Activated CD4-positive, alpha-beta T cell treated with anti-CD3 and anti-CD28 coated beads for 36 hours (primary cell): ENCODE measurements at places on chromosomes 12 and 14. TPM values are rescaled to one million over a fixed set of nuclear protein-coding genes. Genes with fewer than 3 reads are reported as not detected.
A peak's percentile ranks its signal among the peaks of the same experiment; 100 is the strongest.

DNA sequence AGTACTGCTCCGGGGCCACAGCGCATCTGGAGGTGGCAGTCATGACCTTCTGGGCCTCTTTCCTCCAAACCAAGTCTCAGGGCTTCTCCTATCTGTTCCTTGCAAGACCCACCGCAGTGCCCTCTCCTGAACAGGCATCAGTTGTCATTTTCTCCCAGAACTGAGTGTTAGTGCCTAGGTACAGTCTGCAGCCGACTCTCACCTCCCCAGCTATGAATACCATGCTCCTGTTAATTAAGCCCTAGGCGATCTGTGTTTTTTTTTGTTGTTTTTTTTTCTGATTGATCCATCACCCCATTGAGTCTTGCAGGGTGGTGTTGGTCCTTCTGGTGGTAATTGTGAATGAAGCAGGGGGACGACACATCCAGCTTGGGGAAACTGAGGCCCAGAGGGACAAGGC lies 47.5 kb upstream of the DLK1 start:
- DNase-seq: no peak
- no peak overlapping the region for H3K27ac ChIP-seq
- H3K36me3 ChIP-seq: no peaks in the 10 kb centered on the region

DNA sequence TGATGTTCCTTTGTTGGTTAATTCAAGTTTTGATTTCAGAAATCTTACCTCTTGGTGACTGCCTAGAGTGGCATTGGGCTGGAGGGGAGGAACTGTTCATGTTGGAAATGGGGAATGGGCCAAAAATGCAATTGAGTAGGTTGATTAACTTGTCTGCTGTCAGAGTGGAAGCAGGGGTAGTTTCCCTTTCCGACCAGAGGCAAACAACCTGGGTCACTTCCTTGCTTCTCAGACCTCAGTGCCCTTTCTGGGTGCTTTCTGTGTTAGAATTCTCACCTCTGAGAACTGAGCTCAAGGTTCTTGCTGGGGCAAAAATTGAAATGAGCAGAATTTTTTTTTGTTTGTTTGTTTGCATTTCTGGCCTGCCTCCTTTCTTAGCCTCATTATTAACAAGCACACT lies 2.3 kb upstream of the M6PR start:
- no peaks in the 10 kb centered on the region for H3K27me3 ChIP-seq
- peak; percentile 30 for DNase-seq
- peaks cover 26% of the 10 kb centered on the region for H3K36me3 ChIP-seq
- H3K27ac ChIP-seq: peak overlapping the region; percentile 52
- peak overlapping the region; percentile 89 for H3K4me3 ChIP-seq

The AMHR2 gene
- total RNA-seq: not detected

DNA sequence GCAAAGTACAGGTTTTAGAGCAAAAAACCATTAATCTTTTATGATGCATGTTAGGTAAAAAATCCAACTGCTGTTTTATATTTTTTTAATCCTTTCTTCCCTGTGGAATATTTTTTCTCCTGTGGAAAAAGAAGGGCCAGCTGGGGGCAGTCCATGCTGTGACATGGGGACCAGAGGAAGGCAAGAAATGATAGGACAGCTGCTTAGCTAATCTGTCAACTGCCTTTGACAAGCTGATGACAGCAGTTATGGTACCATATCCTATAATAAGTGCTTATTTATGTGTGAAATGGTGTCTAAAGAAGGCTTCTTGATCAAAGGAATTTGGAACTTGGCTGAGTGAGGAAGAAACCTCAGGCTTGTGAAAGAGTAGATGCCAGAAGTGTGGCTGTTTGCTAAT lies 452.4 kb upstream of the NOVA1 start:
- no peak overlapping the region for H3K27ac ChIP-seq
- H3K4me3 ChIP-seq: no peak overlapping the region
- DNase-seq: no peak
- H3K36me3 ChIP-seq: no peaks in the 10 kb centered on the region
- no peaks in the 10 kb centered on the region for H3K27me3 ChIP-seq

- peak; percentile 42 for DNase-seq
- no peaks in the 10 kb centered on the region for H3K27me3 ChIP-seq
- H3K4me3 ChIP-seq: no peak overlapping the region
- no peaks in the 10 kb centered on the region for H3K36me3 ChIP-seq
- H3K27ac ChIP-seq: peak overlapping the region; percentile 93
- peaks cover 68% of the 10 kb centered on the region for H3K4me1 ChIP-seq
Measured at GRCh38 chr12:104669851-104670337, 213.1 kb downstream of the CHST11 start.

- no peaks in the 10 kb centered on the region for H3K27me3 ChIP-seq
- DNase-seq: no peak
- no peak overlapping the region for H3K4me3 ChIP-seq
- no peaks in the 10 kb centered on the region for H3K36me3 ChIP-seq
Measured at GRCh38 chr14:94088516-94088915, 7.4 kb downstream of the IFI27L1 start.

DNA sequence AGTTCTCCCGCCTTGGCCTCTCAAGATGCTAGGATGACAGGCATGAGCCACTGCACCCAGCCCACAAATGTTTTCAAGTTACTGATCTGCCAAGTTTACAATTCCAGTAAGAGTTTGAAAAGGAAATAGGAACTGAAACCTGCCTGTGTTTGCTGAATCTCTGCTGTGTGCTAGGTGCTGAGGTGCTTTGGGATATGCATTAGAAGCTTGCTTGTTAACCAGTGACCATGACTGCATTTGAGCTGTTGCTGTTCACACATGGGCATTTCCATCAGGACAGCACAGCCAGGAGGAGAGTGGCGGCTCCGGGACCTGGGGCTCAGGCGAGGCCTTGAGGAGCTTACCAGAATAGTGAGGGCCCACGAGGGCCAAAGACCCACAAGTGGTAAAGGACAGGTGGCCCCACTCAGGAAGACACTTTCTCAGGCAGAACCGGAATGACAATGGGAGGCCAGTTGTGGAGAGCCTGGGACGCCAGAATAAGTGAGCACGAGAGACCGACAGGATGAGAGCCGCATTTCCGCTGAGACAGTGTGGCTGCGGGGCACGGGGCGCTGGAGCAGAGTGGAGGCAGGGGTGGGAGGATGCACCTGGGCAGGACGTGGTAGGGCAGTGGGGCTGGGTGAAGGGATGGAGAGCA lies 54.5 kb upstream of the MMP17 start:
- peaks cover 43% of the 10 kb centered on the region for H3K36me3 ChIP-seq
- H3K27me3 ChIP-seq: no peaks in the 10 kb centered on the region
- H3K4me1 ChIP-seq: peaks cover 36% of the 10 kb centered on the region
- H3K27ac ChIP-seq: peak overlapping the region; percentile 79
- H3K4me3 ChIP-seq: peak overlapping the region; percentile 6

The RBP5 gene
- total RNA-seq: not detected

The EID3 gene
- total RNA-seq: 3.9 TPM

DNA sequence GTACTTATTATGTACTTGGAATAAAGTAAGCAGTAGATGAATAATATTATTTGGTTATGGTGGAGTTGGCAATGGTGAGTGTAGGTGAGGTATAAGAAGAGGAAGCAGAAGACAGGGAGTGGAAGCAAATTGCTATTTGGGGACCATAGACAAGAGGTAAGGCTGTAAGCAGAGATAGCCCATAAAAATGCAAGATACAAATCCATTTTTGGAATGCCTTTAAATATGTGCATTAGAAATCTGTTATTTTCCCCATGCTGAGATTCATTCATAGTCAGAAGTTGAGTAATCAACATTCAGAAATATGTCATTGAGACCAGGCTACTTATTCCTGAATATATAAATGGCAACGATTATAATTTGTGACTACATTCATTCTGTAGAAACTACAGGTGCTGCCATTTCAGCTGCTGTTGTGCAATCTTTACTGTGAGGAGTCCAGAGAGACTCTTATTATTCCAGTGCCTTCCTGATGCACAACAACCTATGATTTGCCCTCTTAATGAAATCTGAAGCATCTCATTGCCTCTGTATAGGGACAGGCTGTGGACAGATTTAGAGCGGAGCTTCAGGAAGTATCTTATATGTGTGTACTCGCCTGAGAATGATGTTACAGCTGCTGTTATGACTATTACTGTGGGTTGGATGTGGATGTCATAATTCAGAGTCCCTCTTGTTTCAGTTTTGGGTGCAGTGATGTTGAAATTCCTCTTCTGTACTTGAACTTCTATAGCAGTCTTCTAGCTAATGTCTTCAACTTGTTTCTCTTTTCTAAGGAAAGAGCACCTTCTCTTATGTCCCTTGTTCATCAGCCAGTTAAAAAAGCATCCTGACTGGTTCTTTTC lies 173.8 kb downstream of the NAV3 start:
- H3K4me3 ChIP-seq: no peak overlapping the region
- H3K27ac ChIP-seq: no peak overlapping the region
- H3K27me3 ChIP-seq: no peaks in the 10 kb centered on the region
- H3K4me1 ChIP-seq: no peaks in the 10 kb centered on the region

DNA sequence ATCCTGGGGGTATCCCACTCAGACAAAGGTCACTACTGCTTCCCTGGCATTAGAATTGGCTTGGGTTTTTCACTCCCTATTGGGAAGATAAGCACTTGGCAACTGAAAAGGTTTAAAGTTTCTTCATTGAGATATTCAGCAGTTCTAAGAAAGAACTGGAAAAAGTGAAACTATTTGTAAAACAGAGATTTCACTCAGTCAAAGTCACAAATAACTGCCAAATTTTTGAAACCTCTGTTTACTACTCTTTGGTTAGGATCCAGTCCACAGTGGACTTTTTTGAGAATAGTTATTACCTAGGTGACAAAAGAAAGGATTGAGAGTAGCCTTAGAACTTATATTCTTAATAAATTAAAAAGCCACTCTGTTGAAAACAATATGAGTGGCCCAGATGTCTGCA lies 84.8 kb downstream of the FIGNL2 start:
- no peaks in the 10 kb centered on the region for H3K36me3 ChIP-seq
- no peak overlapping the region for H3K4me3 ChIP-seq
- no peak for DNase-seq

DNA sequence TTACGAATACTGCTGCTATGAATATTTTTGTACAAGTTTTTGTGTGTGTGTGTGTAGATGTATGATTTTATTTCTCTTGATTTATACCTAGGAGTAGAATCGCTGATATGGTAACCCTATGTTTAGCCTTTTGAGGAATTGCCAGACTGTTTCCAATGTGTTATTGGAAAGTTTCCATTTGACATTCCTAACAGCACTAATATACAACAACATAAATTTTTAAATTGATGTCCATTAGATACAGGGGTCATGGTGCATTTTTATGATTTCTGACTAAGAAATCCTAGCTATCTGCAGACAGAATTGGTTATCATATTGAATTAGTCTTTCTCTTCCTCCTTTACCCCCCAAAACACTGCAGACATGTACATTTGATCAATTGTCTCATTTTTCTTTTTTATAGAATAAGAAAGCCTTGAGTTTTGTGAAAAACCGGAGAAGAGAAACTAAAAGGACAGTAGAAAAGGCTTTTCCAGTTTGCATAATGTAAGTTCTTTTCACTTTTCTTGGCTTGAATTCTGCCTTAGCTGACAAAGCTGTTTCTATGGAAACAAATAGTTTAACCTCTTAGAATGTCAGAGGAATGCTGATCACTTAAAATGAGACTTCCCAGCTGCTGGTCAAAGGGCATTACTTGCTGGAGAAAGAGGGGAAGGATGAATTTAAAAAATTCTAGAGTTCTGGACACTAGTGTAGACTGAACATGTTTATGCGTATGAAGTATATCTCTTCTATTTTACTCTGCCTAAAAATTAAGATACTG lies 28.2 kb downstream of the PALS1 start:
- DNase-seq: no peak
- H3K27ac ChIP-seq: no peak overlapping the region
- no peaks in the 10 kb centered on the region for H3K27me3 ChIP-seq
- H3K4me1 ChIP-seq: peaks cover 9% of the 10 kb centered on the region

DNA sequence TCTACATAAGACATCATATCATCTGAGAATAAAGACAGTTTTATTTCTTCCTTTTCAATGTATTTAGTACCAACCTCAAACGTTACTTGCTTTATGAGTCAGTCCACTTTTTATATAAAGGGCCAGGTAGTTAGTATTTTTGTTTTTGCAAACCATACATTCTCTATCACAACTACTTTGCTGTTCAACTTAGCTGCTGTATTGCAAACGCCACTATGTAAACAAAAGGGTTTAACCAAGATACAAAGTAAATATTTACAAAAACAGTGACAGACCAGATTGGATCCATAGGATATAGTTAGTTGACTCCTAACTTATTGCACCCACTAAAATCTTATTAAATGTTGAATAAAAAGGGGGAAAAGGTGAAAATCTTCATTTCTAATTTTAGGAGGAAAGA lies 87.7 kb upstream of the FOXG1 start:
- no peak for DNase-seq
- H3K36me3 ChIP-seq: no peaks in the 10 kb centered on the region
- H3K4me3 ChIP-seq: no peak overlapping the region
- H3K27ac ChIP-seq: no peak overlapping the region
- no peaks in the 10 kb centered on the region for H3K4me1 ChIP-seq

DNA sequence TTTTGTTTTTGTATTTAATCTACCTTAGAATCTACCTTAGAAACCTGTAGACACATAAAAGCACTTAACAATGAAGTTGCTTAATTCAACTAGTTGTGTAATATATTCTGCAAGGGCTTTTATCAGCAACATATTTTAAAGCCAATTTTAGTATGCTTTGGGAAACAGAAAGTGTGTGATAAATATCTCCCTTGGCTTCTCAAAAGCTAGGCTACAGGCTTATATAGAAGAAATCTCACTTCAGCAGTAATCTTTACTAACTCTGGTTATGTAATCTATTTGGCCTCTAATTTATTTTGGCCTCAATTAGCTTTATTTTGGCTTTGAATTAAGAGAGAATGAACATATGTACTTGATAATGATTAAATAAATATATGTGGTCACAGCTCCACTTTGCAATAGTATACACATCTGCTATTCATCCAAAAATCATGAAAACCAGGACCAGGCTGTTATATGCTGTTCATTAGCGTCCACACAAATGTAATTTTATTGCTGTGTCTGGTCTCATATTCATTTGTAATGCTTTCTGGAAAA lies 37.2 kb downstream of the LRP6 start:
- peaks cover 12% of the 10 kb centered on the region for H3K36me3 ChIP-seq
- H3K4me1 ChIP-seq: peaks cover 1% of the 10 kb centered on the region
- no peak overlapping the region for H3K27ac ChIP-seq
- H3K27me3 ChIP-seq: peaks cover 2% of the 10 kb centered on the region
- DNase-seq: no peak

- no peak overlapping the region for H3K4me3 ChIP-seq
- H3K27ac ChIP-seq: no peak overlapping the region
- no peaks in the 10 kb centered on the region for H3K36me3 ChIP-seq
- DNase-seq: no peak
Measured at GRCh38 chr14:76752744-76753143, 8.5 kb upstream of the VASH1 start.

GRCh38 chr14:103488960-103489359 lies 33.7 kb downstream of the CKB start:
- H3K4me3 ChIP-seq: no peak overlapping the region
- no peaks in the 10 kb centered on the region for H3K27me3 ChIP-seq
- no peak overlapping the region for H3K27ac ChIP-seq

GRCh38 chr12:57368349-57369095 lies 62.3 kb downstream of the R3HDM2 start:
- no peak for DNase-seq
- H3K36me3 ChIP-seq: peaks cover 23% of the 10 kb centered on the region
- H3K27ac ChIP-seq: no peak overlapping the region
- H3K27me3 ChIP-seq: no peaks in the 10 kb centered on the region
